Renal pelvis (tissue), 12 donors: ENCODE measurements at places on chromosomes 13 and 19. TPM values are rescaled to one million over a fixed set of nuclear protein-coding genes. Genes with fewer than 3 reads are reported as not detected.

Gene ZNF540
- polyA plus RNA-seq: 8.4 TPM

Gene ZNF439
- polyA plus RNA-seq: 29.9 TPM

- DNase-seq: no peak
Observed at GRCh38 chr19:29758863-29759262, 43.8 kb upstream of the C19orf12 start.

DNA sequence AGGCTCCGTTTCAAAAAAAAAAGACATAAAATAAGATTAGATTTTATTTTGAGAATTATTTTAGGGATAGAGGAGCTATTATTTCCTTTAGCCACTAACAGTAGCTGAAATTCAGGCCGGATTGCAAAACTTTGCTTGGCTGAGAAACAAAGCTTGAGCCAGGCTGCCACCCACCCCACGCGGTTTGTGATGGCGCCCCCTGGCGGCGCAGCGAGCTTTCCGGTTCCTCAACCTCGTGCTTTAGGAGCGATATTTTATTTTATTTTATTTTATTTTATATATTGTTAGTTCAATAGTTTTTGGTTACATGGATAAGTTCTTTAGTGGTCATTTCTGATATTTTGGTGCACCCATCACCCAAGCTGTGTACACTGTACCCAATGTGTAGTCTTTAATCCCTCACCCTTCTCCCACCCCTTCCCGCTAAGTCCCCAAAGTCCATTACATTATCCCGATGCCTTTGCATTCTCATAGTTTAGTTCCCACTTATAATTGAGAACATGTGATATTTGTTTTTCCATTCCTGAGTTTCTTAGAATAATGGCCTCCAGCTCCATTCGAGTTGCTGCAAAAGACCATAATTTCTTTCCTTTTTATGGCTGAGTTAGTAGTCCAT is 19.8 kb upstream of the CEACAM4 start:
- no peak for DNase-seq

- DNase-seq: no peak
Observed at GRCh38 chr13:101486708-101487437, 34.4 kb downstream of the ITGBL1 start.
